Thyroid gland (tissue), 4 donors: ENCODE measurements at places on chromosomes 5 and 9.

- no peak for DNase-seq
Measured at GRCh38 chr5:89106480-89106879, 223.5 kb upstream of the MEF2C start.

DNA sequence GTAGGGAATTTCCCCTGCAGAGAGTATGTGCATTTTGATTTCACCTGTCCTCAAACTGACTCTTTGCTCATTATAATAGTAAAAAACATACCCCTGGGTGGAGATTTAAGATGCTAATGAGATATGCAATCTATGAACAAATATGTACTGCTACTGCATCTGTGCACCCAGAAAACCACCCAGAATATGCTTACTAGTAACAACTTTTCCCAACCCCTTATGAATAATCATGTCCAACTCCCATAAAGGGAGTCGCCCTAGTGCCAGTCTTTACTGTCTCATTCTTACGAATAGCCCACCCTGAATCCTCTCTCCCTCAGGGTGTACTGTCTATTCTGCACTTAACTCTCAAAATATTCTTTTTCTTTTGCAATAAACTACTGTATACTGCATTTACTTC, 39.0 kb upstream of the ZFP37 start:
- no peak for DNase-seq

DNA sequence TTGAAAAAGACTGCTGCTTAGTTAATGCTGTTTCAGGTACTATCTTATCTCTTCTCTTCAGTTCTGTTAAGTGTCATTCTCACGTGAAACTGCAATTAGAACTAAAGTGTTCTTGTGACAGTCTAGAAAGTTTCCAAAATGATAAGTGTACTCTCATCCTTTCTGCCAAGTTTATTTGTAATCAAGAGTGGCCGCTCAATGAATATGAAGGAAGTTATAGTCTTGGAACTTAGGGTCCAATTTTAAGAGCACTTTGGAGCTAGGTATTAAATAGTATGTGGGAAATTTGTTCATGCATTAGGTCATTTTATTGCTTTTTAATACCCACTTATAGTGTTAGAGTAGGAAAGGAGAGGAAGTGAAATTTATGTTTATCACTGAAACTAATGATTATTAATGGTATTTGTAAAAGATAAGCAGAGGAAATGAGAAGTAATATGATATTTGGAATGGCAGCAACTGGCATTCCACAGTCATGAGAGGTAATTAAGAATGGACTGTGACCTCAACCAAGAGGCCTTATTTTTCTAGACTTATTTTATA, 20.4 kb downstream of the XRCC4 start:
- no peak for DNase-seq

DNA sequence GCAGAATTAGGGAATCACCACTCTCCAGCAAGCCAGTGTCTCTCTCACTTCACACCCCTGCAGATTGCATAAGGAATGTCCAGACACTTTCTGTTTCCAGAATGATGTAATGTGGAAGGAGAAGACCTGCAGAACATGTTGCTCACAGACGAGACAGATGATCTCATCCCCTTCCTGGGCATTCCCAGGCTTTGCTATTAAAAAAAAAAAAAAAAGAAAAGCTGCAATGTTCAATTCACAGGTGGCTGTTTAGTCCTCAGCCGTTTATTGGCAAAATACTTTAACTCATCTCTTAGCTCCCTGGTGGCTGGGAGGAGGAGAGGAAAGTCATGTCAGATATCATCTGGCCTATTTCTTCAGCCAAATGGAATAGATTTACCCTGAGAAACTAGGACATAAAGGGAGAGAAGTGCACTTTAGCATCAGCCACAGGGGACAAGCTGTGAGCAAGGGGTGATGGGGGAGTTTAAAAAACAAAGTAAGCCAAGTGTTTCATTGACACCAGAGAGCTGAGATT, 95.9 kb upstream of the TNC start:
- no peak for DNase-seq

DNA sequence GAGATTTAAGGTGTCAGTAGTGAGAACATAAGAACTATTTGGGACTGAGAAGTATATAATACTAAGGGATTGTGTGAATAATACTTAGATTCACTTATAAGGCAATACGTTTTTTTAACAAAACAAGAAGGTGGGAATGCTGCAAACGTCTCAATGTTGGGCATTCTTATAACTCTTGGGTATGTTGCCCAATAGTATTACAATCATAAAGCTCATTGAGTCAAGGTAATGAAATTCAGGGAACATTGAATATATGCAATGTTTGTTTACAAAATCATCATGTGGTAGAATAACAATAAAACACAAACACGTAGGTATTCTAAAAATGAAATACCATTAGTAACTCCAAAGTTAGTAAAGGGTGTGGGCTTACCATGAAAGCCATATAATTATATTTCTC, 400.7 kb downstream of the KIAA0825 start:
- no peak for DNase-seq

GRCh38 chr5:158559066-158559465, 540.6 kb downstream of the EBF1 start:
- no peak for DNase-seq

DNA sequence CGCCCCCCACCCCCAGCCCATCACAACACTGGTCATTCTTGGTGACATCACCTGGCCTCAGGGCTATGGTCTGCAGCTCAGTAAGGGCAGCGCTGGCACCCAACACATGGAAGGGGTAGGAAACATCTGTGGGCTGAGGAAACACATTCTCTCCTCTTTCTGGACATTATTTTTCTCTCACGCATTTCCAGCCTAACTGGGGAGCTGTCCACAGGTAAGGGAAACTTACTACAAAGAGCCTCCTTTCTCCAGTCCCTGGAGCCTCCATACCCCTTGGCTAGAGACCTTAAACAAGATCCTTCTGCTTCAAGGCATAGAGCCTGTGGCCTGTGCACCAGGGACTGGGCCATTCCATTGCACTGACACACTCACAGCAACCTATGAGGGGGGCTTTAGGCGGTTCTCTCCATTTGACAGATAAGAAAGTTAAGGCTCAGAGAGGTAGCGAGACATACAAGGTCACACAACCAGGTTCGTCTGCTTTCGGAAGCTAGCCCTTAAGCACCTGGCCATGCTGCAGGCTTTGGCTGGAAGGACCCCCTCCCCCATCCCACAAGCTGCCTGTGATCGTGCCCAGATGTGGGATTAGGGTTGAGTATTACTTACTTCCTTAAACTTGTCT, 40.7 kb downstream of the CXXC5 start:
- no peak for DNase-seq

- no peak for DNase-seq
Measured at GRCh38 chr5:78064941-78065472, 229.5 kb downstream of the AP3B1 start.

GRCh38 chr9:133372144-133372543, 3.7 kb downstream of the SURF4 start:
- DNase-seq, result no peak

DNA sequence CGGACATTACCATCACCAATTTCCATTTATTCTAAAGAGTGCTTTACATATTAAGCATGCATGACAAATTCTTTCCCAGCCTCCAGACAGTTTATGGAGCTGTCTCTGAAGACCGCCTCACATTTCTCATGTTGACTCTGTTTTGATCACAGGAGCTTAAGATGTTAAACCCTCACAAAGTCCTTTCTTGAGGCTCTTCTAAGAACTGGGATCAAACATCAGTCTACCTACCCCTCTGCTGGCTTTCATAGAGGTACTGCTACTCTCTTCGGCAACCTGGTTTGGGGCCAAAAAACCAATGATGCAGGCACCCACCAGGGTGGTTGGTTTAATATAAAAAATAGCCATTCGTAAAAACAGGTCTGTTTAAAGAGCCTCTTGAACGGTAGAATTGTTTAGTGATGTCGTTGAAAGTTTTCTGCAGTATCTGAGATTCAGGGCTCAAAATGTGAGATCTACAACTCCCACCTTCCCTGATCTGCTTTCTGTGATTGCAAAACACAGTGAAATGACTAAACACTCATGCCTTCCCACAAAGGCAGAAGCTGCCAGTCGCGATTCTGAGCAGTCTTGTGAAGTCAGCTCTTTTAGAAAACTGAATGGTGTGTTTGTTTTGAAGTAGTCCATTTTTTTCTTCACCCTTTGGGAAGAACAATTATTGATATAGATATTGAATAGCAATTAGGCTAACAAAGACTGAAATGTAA, 3.5 kb downstream of the RXFP3 start:
- DNase-seq, result no peak

DNA sequence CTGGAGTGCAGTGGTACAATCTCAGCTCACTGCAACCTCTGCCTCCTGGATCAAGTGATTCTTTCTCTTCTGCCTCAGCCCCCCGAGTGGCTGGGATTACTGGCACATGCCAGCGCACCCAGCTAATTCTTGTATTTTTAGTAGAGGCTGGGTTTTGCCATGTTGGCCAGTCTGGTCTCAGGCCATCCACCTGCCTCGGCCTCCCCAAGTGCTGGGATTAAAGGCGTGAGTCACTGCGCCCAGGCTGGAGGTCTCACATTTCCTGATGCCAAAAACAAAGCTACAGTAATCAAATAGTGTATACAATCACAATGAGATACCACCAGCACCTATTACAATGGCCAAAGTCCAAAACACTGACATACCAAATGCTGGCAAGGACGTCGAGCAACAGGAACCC, 51.1 kb downstream of the TTLL11 start:
- DNase-seq, result no peak

- DNase-seq, result no peak
Measured at GRCh38 chr9:9998491-9999287, 614.1 kb downstream of the PTPRD start.

GRCh38 chr5:133995883-133996563, 8.8 kb downstream of the VDAC1 start:
- no peak for DNase-seq

DNA sequence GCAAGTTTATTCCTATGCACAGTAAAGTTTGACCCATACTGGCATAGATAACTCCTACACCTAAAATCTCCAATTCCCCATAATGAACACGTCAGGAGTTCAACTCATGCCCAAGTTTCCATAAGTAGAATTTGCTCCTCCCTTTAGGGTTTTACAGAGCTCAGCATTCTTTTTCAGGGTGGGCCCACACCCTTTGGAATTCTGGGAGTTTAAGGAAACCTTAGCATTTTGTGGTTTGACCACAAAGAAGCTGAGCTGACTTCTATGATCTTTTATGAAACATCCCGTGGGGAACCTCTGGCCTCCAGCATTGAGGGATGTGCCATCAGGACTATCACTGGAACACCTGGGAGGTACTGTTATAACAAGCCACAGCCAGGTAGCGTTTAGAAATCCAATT, 220.6 kb upstream of the MAP3K1 start:
- no peak for DNase-seq

DNA sequence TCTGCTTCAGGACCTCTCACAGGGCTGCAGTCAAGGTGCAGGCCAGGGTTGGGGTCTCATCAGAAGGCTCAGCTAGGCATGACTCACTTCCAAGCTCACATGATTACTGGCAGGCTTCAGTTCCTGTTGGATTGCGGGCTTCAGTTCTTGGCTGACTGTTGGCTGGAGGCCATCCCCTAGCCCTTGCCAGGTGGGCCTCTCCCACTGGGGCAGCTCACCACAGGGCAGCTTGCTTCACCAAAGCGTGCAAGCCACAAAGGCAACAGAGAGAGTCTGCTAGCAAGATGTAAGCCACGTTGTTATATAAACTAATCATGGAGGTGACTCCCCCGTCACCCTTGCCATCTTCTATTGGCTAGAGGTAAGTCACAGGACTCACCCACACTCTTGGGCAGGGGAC, 14.4 kb downstream of the CPLX2 start:
- no peak for DNase-seq

DNA sequence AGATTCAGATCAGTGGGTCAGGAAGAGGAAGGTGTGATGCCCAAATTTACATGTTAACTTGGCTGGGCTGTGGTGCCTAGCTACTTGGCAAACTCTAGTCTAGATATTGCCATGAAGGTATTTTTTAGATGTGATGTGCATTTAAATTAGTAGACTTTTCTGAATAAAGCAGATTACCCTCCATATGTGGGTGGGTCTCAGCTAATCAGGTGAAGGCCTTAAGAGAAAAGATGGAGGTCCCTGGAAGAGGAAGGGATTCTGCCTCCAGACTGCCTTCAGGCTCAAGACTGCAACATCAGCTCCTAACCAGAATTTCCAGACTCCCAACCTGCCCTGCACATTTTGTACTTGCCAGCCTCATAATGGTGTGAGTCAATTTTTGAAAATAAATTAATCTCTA, 115.8 kb downstream of the CEMIP2 start:
- DNase-seq, result no peak

- no peak for DNase-seq
Measured at GRCh38 chr9:127233550-127233949, 31.0 kb upstream of the GARNL3 start.

- DNase-seq, result no peak
Measured at GRCh38 chr9:113289091-113289490, 13.6 kb downstream of the PRPF4 start.

DNA sequence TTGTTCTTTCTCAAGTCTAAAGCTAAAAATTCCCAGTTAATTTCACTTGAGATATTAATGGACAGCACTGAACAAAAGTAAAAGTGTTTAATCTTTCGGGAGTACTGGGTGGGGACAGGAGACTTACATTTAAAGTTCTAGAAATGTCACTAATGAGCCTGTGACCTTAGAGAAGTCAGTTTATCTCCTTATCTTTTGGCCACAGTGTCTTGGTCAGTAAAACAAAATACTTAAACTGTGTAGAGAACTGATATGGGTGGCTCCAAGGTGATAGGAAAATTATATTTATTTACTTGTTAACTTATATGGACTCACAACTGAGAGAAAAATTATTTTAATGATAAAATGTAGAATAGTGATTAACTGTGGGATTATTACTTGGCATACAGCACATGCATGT, 8.9 kb downstream of the IPO11 start:
- no peak for DNase-seq

DNA sequence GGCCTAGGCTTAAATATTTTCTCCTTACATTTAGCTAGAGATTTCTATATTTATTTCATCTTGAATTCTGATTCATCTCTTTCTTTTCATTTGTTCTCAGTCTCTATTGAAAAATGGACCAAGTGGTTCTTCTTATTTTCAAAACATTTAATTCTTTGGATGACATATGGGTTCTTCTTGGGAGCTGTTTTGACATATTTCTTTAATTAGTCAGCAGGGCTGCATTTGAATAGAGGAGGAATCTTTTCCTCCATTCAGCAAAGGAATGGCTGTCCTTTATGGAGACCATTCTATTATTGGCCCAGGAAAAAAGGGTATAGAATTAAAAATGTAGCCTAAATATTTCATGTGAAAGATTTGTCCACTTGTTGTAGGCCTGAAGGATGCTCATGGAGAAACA, 109.9 kb downstream of the RPS23 start:
- DNase-seq, result no peak

DNA sequence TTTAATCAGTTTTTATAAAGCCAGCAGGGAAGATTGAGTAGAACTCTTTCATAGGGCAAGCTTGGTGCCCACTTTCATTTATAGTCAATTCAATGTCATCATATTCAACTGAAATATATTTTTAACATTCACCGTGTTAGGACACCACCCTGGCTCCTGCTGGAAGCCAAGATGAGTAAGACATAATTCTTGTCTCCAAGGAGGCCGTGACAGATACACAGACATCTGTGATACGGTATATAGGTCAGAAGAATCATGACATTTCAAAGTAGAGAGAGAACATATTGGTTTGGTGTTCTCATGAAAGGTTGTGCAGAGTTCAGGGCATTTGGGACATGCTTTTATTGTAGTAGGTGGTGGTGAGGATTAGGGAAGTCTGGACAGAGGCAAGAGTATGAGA, 120.1 kb downstream of the CMYA5 start:
- no peak for DNase-seq
